ENCODE measurements at places on chromosomes 3 and 15.

DNA sequence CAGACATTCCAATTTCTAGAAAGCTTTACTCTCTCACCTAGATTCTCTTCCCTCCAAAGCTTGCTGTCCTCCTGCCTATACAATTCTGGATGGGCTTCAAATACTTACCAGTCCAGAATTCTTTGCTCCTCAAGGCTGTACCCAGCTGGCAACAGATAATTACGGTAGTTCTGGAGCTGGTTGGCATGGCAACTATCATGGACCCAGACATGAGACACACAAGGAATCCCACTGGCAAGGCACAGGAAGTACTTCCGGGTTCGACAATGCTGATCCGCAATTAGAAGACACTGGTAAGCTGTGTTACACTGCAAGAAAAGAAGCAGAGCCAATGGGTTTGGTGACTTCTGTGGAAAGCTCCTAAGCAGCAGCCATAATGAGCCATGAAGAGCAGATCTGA lies 37.9 kb downstream of the TUBGCP4 start:
- no peak for DNase-seq

DNA sequence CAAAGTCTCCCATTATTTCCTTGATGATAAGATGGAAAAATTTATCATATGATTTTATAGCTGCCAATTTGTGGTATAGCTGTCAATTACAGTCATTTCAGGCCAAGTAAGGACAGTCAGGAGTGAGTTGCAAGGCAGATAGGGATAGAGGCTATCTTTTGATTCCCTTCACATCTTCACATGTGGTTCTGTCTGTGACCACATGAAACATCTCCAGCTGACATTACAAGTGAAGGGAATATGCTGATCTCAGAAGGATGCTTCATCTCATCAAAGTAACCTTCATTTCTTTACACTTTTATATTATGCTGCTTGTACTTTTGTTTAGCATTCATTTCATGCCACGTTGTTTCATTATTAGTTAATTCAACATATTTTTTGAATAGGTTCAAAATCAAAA lies 136.9 kb upstream of the CFAP20DC start:
- DNase-seq: no peak

- no peak for DNase-seq
Observed at GRCh38 chr3:124811436-124811835, 75.7 kb downstream of the ITGB5 start.

GRCh38 chr3:169534439-169534838 lies 129.1 kb downstream of the MECOM start:
- no peak for DNase-seq

GRCh38 chr3:156720826-156721225 lies 46.4 kb downstream of the TIPARP start:
- no peak for DNase-seq

- DNase-seq: no peak
Observed at GRCh38 chr15:55703873-55704301, 39.1 kb downstream of the PRTG start.

DNA sequence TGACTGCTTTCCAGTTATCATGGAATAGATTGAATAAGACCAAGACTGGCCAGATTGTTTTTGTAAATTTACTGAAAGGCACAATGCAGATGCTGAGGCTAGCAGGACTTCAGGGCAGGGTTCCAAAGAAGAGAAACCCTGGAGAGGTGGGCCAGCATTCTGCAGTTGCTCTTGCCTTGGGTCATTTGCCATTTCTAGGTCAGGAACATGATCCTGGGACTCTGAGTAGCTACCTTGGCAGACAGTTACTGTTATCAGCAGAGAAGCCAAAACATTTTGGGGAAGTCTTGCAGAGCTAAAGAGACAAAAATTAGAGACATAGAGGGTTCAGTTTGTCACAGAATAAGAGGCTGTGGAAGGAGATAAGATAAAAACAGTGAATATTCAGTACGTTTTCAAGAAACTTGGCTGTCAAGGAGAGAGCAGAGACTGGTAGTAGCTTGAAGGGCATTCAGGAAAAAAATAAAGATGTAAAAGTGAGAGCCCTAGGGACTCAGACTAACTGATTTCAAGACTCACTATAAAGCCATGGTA lies 46.8 kb upstream of the MYRIP start:
- no peak for DNase-seq

GRCh38 chr3:46276497-46277099 lies 34.3 kb downstream of the CCR3 start:
- DNase-seq: peak; percentile 29

DNA sequence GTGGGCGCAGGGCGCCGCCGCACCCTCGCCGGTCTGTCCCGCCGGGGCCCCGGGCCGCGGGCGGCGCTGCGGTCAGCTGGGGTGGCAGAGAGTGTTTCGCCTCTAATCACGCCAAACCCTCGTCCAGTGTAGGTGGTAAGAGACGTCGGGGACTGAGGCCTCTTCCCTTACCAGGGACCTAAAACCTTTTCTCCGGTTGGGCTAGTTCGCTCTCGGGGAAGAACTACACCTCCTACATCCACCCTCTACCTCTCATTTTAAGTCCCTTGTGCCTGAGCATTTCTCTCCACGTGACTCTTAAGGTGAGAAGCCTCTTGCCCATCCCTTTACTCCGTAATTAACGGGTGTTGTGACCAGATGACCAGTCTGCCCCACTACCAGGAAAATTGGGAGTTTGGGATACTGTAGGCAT lies 520 bp downstream of the TMEM42 start:
- DNase-seq: no peak

DNA sequence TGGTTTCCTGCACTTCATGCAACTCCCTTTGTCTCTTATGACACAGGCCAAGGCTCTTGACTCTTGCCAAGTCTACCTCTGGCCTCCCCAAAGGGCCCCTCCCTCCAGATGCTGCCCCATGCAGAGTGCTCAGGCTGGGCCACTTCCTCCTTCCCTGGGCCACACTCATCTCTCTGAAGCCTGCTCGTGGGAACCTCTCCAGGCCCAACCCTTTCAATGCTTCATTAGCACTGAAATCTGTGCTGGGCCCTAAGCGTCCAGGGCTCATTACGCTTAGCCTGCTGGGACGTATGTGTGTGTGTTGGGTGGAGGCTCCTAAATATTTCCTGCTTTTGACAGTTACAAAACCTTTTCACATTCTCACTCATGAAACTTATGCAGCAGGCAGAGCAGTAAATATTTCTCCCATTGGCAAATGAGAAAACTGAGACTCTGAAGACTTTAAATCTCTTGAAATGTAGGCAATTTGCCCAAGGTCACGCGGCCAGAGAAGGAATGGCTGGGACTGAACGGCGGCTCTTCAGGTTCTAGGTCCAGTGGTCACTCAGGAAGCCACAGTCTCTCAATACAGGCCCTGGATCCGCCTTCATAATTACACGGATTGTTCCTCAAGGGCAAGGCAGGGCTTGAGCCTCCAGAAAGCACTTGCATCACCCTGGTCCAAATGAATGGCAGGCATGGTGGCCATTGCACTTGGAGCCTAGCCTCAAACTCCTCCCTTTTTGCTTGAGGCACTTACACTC lies 241.7 kb upstream of the HES1 start:
- no peak for DNase-seq

DNA sequence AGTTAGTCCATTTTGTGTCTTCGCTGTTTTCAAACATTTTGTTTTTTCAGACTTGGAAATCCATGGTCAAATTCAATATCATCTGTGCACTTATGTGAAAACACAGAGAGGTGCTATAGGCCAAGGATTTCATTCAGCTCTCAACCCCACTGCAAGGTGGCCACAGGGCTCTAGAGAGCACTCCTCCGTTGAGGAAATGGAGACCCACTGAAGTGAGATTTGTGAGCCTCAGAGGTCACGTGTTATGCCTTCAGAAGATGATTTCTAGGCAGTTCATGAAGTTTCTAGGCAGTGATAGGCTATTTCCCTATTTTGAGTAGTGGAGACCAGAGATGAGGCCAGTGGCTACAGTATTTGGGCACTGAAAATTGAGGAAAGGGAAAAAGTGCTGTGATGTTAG lies 88.2 kb downstream of the UNC13C start:
- DNase-seq: no peak

GRCh38 chr3:57951066-57951882 lies 56.9 kb upstream of the FLNB start:
- DNase-seq: no peak

DNA sequence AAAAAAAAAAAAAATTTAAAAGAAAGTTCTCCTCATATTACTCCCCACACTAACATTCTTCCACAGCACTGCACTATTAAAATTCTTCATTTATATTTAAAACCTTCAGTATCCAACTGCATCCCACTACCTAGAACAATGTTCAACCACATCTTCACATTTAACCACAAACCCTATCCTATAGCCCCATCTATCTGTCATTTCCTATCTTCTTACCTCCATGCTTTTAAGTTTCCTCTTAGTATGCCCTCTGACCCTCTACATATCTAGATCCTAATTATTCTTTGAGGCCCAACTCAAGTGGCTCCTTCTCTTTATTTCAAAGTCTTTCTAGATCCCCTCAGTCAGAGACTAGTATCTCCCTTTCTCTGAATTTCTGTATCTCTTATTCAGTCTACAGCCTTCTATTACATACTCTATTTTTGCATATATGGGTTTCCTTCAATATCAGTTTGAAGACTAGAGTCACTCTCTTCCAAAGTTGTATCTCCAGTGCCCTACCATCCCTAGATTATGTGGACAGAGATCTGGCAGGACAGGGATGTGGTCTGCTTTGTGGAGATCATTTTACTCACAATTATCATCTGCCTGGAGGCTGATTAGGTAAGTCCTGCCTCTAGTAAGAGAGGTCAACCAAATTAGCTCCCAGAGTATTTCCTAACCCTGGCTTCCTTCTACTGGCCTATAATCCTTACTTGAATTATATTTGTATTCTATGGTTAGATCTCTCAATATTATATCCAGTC lies 1.4 kb downstream of the CIAO2A start:
- no peak for DNase-seq

GRCh38 chr15:26287381-26287780 lies 424.3 kb upstream of the ATP10A start:
- no peak for DNase-seq

DNA sequence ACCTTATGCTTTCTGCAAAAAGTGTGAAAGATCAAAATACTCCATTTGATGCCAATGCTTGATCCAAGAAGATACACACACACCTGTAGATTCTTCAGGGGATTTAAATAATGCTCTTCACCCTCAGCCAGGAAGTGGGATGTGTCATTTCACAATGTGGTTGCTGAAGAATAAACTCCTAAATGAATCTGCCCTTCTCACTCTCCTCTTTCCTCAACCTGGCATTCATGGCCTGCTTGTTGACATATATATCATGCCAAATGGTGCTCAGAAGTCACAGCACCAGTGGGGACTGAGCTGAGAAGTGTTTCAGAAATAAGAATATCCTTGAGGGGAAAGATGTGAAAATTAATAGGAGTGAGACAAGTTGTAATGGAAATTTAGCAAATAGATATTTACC lies 146.6 kb upstream of the ARHGEF26 start:
- DNase-seq: no peak

DNA sequence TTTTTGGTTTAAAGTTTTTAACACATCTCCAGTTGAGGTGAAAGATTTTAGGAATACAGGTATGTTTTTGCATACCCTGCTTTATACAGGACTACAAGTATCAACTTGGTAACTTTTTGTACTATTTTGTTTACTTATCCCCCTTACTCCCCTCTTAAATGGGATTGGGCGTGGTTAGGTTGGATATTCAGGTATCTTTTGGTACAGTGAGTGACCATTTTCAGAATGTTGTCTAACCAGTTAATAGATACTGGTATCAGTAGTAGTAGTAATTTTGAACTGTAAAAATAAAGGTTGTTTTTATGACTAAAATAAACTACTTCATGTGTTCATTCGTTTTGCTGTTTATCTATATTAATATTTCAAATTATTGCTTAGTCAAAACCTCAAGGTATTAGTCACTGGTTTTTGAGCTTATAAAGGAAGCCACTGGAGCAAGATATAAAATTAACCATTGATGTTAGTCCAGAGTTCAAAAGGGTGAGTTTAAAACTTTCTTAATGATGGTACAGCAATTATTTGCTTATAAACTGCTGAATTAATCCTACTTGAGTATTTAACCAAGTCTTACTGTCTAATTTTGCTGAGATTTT lies 3.3 kb downstream of the MME start:
- no peak for DNase-seq

- no peak for DNase-seq
Observed at GRCh38 chr15:64117759-64118487, 22.1 kb downstream of the SNX1 start.

DNA sequence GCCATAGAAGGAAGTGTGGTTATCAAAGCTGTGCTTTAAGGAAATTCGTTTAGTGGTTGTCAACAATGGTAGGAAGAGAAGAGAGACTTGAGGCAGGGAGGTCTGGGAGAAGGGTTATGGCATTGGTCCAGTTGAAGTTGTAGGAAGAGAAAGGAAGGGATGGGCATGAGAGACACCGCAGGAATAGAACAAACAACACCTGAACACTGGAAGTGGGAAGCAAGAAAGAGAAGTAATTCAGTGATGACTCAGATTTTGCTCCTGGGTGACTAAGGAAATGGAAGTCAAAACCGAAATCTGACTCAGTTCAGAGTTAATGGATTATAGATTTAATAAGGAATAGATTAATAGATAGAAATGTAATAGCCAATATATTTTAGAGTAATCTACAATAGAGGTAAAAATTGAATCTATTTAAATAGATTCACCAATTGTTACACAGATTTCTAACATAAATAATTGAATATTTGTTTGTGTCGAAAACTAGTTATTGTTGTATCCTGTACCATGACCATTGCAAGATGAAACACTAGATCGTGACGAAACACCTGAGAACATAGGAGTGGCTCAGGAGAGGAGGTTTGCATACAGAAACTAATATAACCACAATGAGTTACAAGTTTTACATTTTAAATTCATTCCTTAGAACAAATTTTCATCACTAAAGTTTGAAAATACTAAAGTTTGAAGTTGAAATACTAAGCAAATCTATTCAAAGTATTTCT lies 36.0 kb downstream of the THBS1 start:
- DNase-seq: no peak

GRCh38 chr3:49666592-49666991 lies 7.6 kb upstream of the APEH start:
- no peak for DNase-seq

GRCh38 chr3:147405231-147406027 lies 914 bp downstream of the ZIC4 start:
- peak; percentile 70 for DNase-seq

DNA sequence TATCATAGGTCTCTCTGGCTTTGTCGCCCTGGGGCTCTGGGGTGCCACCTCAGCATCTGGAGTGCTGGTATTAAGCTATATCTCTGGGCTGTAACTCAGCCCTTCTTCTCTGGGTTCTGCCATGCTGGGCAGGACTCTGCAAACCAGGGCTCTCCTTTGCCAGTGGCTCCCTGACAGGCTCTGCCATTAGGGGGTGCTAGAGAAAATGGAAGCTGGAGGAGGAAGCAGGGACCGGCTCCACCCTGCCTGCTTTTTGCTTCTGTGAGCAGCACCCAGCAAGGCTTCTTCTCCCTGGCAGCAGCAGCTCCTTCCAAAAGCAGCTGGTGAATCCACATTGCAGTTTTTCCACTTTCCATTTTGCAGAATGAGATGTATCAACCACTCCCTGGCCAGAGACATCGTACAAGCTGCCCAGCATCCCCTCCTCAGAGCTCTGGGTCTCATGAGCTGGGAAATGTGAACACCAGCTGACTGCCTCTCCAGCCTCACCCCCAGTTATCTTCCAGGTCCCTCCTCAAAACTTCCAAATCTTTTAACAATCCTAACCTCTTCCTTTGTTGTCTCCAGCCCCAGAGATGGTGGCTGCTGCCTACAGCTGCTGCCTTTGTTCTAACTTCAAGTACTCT lies 165.0 kb downstream of the ABHD5 start:
- peak; percentile 84 for DNase-seq

All from H1 (cell line).